ENCODE measurements at places on chromosomes 5 and 9.
A peak's percentile ranks its signal among the peaks of the same experiment; 100 is the strongest.

- peak; percentile 27 for DNase-seq
Observed at GRCh38 chr9:21611891-21612290, 129.8 kb upstream of the IFNE start.

- DNase-seq, result no peak
Observed at GRCh38 chr5:61029456-61030162, 84.6 kb downstream of the NDUFAF2 start.

- DNase-seq, result no peak
Observed at GRCh38 chr5:99061711-99062110, 132.9 kb upstream of the CHD1 start.

DNA sequence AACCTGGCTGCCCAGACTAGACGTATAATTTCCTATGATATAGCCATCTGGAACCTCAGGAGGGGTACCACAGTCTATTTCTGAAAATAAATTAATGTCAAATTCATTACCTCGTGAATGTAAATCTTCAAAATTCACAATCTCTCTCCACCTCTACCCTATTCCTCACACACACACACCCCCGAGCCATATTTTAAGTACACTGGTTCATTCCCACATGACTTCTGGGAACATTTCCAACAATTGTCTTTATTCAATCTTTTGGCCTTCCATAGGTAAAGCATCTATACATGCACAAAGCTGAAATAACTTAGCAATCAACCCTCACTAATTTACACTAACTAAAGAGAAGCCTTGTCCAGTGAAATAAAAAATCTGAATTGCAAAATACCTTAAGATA, 32.7 kb downstream of the SUSD1 start:
- DNase-seq, result no peak

- DNase-seq, result no peak
Observed at GRCh38 chr9:63859475-63860215, 1425.4 kb downstream of the FOXD4L5 start.

DNA sequence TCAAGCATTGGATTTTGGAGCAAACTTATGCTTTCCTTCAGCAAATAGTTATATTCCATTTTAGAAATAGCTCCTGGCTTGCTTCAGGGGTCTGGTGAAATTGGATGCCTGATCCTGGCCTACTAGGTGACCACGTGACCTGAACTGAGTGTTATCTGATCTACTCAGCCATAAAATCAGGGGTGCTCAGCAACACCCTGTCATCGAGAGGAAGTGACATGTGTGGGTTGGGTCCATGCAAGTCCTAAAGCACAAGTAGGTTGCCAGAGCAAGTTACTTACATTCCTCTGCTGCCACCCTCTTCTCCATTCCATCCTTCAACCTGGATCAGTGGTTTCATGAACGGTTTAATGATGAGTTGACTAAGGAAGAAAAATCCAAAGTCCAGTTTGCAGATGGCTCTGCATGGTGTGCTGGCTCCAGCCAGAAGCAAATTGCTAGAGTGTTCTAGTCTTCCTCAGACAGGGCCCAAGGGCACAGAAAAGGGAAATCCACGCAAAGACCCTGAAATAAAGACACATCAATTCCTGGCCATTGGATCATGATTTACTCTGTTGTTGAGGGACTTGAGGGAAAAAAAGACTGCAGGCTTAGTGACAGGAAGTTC, 2.8 kb upstream of the FAM193B start:
- no peak for DNase-seq

DNA sequence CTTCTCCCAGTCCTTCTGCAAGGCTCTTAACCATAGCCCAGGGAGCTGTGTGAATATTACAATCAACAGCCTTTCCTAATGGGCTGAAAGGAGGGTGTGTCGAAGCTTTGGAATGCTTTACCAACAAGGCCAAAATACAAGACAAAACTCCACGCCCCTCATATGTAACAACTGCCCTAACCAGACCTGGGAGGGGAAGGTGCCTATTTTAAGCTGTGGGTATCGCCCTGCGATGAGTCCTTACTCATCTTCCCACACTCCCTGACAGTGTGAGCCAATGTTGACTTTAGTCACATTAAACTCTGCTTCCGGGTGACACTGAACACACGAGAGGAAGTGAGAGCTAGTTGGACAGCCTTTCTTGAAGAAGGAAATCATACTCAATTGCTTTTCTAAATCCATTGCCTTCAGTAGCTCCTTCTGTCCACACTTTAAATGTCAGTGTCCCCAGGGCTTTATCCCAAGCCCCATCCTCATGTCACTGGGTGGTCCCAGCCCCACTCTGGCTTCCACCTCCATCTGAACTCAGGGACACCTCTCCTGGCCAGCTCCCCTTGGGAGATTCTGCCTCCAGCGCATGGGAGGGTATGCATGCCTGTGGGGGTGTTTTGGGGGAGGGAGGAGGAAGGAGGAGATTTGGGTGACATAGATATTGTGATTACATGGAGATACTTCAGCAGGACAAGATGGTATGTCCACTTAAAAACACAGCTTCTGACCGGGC, 6.5 kb upstream of the TBC1D9B start:
- DNase-seq, result no peak
